ENCODE measurements at places on chromosomes 5 and 9. TPM values are rescaled to one million over a fixed set of nuclear protein-coding genes. Genes with fewer than 3 reads are reported as not detected.

GRCh38 chr9:35691757-35692301 is 2.1 kb upstream of the TPM2 start:
- DNase-seq: no peak

DNA sequence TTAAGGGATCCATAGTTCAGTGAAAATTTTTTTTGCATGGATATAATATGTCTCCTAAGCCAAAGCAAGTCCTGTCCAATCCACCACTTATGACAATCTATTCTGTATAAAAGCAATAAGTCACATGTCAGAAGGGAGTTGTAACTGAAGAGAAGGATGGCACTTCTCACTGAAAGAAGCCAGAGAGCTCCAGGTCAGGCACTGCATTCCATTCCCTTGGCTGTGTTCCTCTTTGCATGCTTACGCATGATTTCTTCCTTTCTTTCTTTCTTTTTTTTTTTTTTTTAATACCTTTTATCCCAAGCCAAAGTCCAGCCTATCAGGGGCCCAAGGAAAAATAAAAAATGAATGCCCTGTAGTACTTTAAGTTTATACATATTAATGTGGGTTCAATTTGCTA is 39.8 kb downstream of the MAMDC2 start:
- peak; percentile 23 for DNase-seq

DNA sequence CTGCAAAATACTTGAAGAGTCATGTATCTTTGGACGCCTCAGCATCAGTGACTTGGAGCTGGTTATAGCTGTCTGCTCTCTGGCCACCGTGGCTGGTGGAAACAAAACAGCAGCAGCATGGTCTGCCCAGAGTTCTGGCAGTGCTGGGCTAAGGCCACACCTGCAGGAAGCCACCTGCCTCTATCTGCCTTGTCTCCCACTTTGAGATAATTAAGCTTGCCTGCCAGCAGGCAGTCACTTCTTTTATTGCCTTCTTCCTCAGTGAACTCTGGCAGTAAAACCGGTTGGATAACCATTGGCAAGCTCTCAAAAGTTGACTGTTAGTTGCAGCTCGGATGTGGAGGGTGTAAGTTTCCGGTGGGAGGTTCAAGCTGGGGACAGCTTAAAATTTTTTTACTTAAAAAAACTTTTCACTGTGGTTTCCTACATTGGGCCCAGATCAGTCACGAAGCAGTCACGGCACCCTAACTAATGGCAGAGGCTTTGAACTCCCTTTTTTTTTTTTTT is 4.9 kb downstream of the SMIM3 start:
- DNase-seq: peak; percentile 75

- DNase-seq: peak; percentile 24
These were observed 244.7 kb downstream of the PIK3R1 start for GRCh38 chr5:68460147-68460798.

The FOXD4L6 gene
- not detected for total RNA-seq

The PCDHB7 gene
- total RNA-seq: 2.3 TPM

The C9 gene
- total RNA-seq: not detected

All from thyroid gland (tissue), 4 donors.